Stimulated activated CD4-positive, alpha-beta T cell treated with anti-CD3 and anti-CD28 coated beads, TNF-alpha, amount 100 ng/mL, for 24 hours (primary cell): ENCODE measurements at places on chromosomes 6 and 20.

GRCh38 chr20:61426352-61426751 lies 174.3 kb downstream of the CDH4 start:
- no peak for DNase-seq

DNA sequence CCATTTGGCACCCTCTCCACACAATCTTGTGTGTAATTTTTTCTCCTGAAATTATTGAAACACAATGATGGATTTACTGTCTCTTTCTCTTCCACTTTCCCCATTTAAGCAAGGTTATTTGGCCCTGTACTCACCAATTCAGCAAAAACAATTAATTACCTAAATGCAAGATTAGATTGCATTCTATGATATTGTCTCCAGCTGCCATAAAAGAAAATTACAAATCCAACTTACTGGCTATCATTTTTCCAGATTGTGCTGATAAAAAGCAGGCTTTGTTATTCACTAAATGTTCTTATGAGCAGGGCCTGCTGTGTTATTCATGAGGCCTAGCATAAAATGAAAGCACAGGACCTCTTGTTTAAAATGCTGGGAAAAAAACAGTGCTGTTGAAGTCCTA lies 95.8 kb upstream of the IRAK1BP1 start:
- no peak for DNase-seq

- no peak for DNase-seq
Measured at GRCh38 chr6:167214206-167214605, 56.4 kb upstream of the GPR31 start.

GRCh38 chr6:15504040-15504495 lies 158.8 kb downstream of the DTNBP1 start:
- DNase-seq, result no peak

DNA sequence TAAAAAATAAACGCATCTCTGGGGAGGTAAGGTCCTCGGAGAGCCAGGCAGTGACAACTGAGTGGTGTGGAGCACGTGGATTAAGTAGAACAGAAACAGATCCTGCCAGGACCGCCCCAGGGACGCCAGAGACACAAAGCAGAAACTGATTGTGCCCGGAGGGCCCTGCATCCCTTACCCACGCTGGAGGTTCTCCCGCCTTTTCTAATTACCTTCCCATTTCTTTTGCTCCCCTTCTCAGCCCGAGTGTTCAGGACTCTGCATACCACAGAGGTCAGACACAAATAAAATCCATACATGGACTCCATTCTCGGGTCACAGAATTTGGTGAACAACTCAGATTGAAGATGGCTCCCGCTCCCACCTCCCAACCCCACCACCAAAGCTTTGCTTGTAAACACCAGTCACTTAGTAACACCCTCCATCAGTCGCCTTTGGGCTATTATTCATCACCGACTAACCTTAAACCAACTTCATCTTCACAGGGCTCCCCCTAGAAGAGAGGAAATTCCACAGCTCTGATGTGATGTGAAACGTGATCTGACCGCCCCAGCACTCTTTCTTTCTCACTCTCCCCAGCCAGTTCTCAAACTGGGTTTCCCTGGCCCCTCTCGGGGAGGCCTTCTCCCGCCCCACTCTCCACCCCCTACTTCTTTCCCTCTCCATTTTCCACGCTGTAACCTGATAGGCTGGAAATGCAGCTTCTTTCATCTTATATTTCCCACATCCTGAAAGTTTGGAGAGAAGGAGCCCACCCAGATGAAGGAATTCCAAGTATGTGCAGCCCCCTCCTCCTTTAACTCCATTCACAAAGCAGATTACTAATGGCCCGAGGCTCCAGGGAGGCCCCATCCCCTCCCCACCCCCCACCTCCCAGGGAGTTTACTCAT lies 32.5 kb upstream of the PIM1 start:
- peak; percentile 15 for DNase-seq

- DNase-seq, result no peak
Measured at GRCh38 chr6:3315841-3316240, 57.1 kb downstream of the PSMG4 start.

- no peak for DNase-seq
Measured at GRCh38 chr6:109939654-109940053, 38.5 kb upstream of the GPR6 start.

DNA sequence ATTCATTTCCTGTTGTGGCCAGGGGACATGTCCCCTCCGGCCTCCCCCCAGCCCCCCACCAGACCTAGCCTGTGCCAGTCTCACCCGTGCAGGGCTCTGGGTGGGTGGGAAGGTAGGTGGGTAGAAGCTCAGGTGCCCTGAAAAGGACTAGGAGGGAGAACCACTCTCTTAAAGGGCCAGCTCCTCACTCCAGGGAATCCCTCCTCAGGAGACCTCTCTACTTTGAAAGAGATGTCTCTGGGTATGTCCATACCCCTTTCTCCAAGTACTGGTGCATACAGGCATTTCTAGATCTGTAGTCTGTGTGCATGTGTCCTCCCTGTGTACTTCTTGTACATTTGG lies 60.8 kb upstream of the EPB41L1 start:
- no peak for DNase-seq

DNA sequence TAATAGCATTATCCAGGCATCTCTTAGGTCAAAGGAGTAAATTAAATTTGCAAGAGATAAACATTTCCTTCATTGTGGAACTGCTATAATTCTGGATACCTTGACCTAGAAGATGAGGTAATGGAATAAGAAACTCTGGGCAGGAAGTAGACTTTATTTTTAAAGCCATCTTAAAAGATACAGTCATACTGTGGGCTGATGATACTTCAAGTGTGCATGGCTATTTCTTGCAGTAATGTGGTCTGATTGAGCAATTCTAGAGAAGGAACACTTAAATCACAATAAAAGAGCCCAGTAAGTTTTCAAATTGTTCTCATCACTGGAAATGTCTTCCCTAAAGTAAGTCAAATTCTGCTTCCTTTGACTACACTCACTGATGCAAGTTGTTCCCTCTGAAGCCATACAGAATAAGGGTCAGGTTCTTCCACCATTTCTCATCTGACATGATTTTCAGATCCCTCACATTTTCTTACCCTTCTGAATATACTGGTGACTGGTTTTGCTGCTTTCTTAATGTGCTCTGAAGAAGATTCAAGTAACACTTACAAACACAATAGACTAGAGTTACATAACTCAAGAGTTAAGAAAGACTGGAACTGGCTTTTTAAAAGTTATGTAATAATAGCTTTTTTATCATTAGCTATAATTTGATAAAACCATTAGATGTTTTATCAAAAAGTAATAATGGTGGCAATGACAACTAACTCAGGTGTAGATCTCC lies 62.6 kb upstream of the TMEM244 start:
- DNase-seq, result no peak

- no peak for DNase-seq
Measured at GRCh38 chr6:63716169-63716568, 80.6 kb downstream of the PHF3 start.

- DNase-seq, result no peak
Measured at GRCh38 chr20:44174996-44175765, 11.8 kb downstream of the JPH2 start.

DNA sequence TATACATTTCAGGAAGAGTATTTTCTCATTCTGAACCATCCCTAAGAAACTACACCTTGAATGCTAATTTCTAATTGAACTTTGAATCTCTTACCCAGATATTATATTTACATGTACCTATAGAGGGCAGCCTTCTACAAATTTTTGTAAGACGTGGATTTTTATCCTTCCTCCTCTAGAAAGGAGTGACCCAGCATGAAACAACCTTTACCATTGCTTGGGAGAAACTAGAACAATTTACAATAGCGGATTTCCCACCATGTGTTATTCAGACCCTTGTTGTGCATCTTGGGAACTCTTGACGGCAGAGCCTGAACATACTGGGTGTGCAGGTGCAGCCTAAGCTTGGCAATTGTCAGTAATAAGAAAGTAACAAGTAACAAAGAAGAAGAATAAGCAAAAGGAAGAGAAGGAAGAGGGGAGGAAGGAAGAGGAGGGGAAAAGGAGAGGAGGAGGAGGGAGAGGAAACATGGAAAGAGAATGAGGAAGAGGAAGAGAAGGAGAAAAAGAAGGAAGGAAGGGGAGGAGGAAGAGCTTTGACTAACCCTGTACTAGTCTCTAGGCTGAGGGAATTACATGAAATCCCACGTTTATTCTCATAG lies 10.8 kb upstream of the TAAR1 start:
- DNase-seq, result no peak

DNA sequence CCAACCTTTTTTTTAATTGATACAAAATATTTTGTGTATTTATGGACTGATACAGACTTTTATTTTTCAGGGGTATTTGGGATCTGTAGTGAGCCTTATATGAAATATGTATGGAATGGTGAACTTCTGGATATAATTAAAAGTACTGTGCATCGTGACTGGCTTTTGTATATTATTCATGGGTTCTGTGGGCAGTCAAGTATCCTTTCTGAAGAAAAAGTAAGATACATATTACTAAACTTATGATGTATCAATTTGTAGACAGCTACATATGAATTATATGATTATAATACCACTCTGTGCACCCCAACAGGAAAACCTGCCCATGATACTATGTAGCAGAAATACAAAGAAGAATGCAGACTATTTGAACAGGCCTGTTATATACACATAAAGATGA lies 47.2 kb downstream of the FIG4 start:
- DNase-seq, result no peak

GRCh38 chr6:108091288-108091687 lies 16.7 kb upstream of the OSTM1 start:
- no peak for DNase-seq

GRCh38 chr20:43926287-43927050 lies 11.8 kb downstream of the TOX2 start:
- DNase-seq, result no peak

DNA sequence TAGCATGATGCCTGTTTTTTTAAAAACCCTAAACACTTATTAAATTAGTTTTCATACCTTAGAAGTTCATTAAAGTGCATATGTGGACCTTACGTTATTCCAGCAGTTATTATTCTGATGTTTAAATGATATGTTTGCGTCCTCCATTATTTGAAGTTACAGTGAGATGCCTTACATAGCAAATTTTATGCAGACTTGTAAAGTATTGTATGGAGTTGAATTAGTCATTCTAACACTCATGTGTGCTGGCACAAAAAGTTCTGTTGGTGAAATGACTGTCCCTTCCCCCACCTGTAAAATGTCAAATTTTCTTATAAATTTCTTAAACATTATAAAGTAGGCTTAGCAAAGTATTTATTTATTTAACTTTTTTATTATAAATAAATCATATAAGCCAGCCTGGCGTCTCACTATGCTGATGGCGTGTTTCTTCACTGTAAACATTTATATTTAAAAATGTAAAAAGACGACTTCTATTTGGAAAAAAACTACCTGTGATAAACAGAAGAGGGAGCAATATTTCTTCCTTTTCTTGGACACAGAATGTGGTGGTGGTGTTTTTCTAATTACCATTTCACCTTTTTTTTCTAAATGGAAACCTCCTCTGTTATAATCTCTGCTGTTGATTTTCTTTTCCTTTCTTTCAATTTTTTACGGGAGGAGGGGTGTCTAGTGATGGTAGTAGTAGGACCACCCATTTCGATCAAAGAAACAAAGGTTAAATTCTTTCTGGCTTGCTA lies 155.4 kb downstream of the RFPL4B start:
- DNase-seq, result no peak

GRCh38 chr6:166583230-166583965 lies 3.1 kb downstream of the RAMACL start:
- no peak for DNase-seq

GRCh38 chr20:2118783-2119182 lies 17.2 kb downstream of the STK35 start:
- no peak for DNase-seq

DNA sequence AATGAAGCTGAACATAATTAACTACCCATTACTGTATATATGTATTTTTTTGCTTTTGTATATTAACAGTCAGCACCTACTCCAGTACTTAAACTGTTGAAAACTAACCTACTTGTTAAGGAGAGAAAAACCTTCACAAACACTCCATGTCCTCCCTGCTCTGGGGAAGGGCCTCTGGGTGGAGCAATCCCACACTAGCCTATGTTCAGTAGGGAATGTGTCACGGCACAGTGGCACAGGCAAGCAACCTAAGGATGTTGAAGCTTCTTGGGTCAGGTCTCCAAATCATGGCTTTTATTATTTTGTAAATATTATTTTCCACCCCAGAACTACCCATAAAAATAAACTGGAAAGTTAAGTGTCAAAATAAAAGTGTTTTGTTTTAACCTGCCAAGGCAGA lies 5.3 kb downstream of the MAN1A1 start:
- DNase-seq, result no peak

GRCh38 chr6:149357726-149358538 lies 40.4 kb downstream of the TAB2 start:
- no peak for DNase-seq

GRCh38 chr6:82492134-82492533 lies 128.5 kb downstream of the TPBG start:
- no peak for DNase-seq

DNA sequence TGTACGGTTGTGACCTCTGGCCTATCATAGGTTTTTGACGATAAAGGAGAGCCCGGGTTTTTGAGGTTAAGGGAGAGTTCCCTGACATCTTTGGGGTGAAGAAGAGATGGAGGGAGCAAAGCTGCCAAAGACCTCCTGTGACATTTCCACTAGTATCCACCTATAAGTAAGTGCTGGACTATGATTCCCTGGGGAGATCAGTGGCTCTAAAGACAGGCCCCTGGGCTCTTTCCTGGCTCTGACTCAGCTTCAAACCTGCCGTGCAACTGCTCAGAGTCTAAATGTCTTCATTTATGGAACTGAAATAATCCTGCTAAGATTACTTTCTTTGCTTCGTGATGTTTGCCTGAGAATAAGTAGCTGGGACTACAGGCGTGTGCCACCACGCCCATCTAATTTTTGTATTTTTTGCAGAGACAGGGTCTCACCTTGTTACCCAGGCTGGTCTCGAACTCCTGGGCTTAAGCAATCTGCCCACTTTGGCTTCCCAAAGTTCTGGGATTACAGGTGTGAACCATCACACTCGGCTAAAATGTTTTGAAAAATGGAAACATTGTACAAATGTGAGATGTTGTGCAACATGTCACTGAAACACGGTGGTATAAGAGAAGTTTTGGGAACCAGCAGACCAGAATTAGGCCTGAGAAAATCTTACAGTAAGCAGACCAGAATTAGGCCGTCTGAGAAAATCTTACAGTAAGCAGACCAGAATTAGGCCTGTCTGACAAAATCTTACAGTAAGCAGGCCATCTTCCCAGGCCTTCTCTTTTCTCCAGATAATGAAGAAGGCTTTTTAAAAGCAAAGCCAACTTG lies 1.1 kb upstream of the PAQR8 start:
- no peak for DNase-seq

DNA sequence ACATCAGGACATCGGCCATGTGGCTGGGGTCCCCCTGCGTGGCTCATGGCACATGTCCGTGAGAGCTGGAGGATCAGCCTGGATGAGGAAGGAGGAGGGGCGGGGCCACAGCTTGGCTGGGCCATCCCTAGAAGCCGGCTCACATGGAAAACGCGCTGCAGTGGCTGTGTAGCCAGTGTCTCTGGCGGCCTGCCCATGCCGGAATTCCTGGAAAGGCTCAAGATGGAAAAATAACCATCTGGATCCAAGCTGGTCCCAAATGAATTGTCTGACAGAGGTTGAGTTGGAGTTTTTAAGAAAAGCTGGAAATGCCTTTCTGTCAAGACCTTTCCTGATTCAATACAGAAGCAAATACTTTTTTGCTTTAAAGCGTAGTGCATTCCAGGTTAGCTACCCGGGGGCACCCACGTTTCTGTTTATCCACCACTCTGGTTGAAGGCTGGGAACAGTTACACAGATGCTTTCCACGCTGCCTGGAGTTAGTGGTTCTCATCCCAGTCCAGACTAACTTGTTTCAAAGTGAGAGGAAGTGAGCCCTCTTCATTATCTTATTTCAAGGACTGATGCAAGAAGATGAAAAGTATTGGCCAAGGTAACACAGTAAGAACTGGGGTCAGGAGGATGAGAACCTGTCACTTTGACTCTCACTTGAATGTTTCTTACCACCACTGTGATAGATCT lies 99.0 kb downstream of the GMPR start:
- no peak for DNase-seq

- no peak for DNase-seq
Measured at GRCh38 chr6:98498144-98498775, 336.1 kb upstream of the POU3F2 start.
